ENCODE measurements at places on chromosomes 7 and 10.

DNA sequence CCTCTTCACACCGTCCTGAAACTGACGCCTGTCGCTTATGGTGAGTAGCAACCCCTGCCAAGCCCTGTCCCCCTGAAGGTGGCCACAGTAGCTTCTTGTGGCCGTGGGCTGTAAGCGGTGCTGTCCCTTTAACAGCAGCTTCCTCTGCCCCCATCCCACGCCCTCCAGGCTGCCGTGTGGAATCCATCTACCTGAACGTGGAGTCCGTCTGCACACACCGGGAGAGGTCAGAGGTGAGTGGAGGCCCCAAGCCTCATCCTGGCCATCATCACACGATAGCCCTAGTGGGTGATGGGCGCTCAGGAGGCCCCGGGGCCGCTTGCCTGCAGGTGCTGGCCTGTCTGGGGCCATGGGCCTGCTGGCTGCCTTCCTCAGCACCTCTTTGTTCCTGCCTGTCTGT lies 21.2 kb downstream of the PFKFB3 start:
- no peak for DNase-seq

- no peak for DNase-seq
Observed at GRCh38 chr7:49520951-49521350, 252.5 kb upstream of the VWC2 start.

DNA sequence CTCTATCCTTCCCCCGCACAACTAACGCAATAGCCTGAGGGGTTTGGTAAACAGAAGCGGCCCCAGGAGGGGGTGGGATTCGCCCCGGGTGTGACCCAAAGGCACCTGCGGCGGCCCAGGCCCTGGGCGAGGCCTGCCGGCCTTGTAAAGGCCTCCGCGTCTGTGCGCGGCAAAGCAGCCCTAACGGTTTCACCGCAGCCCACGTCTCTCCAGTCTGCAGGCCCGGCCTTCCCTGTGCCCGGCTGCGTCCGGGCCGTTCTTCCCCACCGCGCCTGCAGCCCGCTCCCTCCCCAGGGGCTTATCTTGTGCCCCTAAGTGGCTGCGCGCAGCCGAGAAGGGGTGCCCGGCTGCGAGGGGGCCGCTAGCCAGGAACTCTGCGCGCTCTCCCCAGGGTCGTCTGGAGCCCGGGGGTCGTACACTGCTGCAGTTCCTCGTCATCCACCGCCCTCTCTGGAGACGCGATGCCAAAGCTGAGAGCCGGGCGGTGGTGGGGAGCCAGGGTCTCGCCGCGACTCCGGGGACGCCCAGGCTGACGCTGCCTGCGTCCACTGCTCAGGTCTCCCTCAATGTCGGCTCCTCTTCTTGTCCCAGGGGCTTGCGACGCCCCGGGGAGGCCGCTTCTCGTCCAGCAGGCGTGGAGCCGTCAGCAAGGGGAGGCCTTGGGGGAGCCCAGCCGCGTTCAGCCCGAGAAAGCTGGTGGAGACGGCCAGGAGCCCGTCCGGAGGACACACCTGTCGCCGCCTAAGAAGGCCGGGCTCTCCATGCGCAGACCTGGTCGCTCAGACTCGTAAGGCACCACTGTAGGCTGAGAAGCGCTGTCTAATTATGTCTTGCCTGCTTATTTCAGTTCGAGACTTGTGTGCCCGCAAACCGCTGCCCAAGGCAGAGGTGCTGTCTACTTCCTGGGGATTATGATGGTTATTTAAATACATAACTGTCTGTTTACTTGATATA lies 132.3 kb downstream of the SPAG6 start:
- DNase-seq = no peak

DNA sequence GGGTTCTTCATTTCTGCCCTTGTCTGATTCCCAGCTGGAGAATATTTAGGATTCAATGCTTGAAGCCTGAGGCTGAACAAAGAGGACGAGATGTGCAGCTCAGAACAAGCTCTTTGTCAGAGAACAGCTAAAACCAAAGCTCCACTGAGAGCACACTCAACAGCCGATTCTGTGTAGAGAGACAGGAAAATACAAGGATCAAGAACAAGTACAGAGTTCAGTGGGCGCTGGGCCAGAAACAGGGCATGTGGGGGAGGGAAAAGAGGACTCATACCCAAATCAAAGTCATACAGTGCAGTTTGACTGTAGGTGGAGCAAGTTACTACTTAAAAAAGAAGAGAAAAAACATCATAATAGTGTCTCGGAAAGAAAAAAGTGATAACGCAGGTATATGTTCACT lies at the start of gene AGMO:
TSS of gene AGMO (minus strand) at position 181 of the 400 bp plus-strand sequence.
- DNase-seq = no peak

GRCh38 chr7:75994388-75995051 lies at the start of gene TMEM120A:
TMEM120A (minus strand) TSS chr7:75994595; CDS start chr7:75994570, 25 bp downstream.
- DNase-seq = peak; percentile 90

GRCh38 chr7:102125127-102125596 lies 161.5 kb upstream of the SH2B2 start:
- no peak for DNase-seq

- no peak for DNase-seq
Observed at GRCh38 chr10:37563107-37563714, 294.2 kb downstream of the ZNF248 start.

GRCh38 chr10:7042000-7042399 lies 368.8 kb downstream of the SFMBT2 start:
- DNase-seq = no peak

GRCh38 chr10:62653254-62653653 lies 151.3 kb upstream of the ADO start:
- DNase-seq = no peak

GRCh38 chr10:1166101-1166827 lies 110.1 kb downstream of the WDR37 start:
- no peak for DNase-seq

- DNase-seq = no peak
Observed at GRCh38 chr7:32104766-32105165, 34.6 kb upstream of the PDE1C start.

DNA sequence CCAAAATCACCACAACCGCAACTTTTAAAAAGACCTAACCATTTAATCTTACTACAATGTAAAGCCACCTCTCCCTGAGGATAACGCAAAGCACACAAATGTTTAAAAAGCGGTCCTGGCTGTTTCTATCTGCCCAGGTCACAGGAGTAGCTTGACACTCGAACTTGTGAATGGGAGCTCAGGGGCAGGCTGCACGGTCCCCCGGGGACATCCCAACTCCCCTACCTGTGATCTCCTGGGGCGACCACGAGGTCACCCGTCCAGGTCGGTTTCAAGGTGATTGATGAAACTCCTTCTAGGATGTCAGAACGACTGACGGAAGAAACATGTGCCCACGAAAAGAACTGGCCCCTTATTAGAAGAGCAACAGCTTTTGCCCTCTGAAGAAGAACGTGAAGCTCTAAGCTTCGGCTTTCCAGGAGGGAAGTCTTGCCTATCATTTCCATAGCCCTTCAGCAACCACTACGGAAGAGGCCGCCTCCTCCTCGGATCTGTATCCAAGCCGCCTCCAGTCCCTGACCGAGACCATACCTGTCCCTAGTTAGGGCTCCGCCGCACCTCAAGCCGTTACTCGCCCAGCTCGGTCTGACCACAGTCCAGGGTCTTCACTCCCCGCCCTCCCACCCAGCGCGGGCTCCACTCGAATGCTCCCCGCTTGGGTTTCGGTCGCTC lies 459 bp downstream of the CYCS start:
- DNase-seq = no peak

GRCh38 chr10:118571123-118571522 lies 24.3 kb downstream of the PRLHR start:
- no peak for DNase-seq

GRCh38 chr10:77716458-77717317 lies 79.1 kb upstream of the KCNMA1 start:
- DNase-seq = no peak

DNA sequence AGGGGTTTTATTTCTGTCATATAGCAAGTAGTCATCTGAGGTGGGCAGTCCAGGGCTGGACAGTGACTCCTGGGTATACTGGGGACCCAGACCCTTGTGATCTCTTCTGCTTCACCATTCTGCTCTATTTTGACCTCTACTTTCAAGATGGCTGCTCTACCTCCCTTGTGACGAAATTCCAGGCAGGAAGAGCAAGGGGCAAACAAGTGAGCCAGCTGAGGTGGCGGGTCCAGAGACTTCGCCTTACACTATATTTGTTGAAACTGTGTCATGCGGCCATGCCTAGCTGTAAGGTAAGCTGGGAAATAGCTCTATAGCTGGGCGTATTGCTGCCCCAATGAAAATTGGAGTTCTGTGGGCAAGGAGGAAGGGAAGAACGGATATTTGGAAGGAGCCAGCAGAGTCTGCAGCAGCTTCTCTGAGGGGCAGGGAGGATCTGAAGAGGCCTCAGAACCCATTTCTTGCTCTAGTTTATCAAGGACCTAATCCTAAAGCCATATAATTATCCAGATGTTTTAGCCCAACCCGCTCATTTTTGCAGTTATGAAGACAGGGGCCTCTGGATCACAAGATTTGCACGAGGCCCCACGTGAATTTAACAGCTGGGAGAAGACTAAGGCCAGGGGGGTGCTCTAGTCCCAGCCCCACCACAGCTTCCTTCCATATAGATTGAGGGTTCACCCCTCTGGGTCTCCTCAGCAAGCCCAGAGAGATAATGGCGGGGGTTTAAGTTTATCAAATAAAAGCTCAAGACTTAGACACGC lies 7.7 kb upstream of the CPA1 start:
- DNase-seq = no peak

- no peak for DNase-seq
Observed at GRCh38 chr7:134778941-134779740, at the start of gene CALD1. CALD1 (plus strand) TSS chr7:134779634; CDS start chr7:134867734, 88,100 bp downstream.

DNA sequence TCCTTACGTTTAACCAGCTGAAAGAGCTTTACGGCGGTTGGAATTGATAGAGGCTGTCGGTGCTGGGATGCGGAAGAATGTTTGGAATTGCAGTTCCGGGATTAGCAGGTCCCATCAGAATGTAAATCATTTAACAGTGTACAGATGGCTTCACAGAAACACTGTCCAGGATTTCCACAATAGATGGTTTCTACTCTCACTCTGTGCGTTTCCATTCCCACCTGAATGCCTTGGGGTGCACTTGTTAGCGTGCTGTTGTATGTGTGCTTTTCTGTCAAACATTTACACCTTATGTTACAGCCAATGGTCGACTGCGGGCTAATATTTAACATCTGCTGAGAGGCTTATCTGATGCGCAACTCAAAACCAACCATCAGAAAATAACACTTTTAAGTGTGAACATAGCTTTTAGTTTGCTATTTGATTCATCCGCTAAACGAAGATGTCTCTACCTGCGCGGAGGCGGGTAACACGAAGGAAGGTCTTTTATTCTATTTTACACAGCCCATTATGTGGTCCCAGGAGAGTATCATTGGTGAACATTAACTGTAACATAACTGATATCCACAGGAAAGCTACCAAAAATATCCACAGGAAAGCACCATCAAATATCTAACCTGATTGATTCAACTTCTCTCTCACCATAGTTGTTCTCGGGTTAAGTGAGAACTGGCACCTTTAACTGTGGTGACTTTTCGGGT lies 179.0 kb downstream of the PRPF18 start:
- DNase-seq = no peak

DNA sequence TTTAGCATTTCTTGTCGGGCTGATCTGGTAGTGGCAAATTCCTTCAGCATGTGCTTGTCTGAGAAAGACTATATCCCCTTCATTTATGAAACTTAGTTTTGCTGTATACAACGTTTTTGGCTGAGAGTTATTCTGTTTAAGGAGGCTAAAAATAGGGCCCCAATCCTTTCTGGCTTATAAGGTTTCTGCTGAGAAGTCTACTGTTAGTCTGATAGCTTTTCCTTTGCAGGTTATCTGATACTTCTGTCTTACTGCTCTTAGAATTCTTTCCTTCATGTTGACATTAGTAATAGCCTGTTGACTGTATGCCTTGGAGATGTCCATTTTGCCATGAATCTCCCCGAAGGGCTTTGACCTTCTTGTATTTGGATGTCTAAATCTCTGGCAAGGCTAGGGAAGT lies 9.9 kb downstream of the CASP7 start:
- no peak for DNase-seq

GRCh38 chr7:98288064-98288823 lies 6.8 kb downstream of the BRI3 start:
- no peak for DNase-seq

DNA sequence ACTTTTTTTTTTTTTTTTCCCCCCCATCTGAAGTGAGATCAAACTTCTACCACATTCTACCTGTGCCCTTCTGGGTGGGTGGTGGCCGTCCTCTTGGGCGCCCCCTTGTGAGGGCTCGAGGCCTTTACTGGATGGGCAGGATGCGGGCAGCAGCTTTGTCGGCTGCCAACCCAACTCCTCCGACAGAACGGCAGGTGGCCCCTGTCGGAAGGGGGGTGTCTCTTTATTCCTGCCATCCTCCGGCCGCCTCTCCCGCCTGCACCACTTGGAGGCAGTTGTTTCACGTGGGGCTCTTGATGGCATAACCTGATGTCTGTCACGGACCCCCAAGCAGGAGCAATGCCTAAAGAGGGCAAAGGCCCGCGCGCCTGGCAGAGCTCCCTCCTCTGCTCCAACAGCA lies 31.0 kb downstream of the AMZ1 start:
- DNase-seq = peak; percentile 44

DNA sequence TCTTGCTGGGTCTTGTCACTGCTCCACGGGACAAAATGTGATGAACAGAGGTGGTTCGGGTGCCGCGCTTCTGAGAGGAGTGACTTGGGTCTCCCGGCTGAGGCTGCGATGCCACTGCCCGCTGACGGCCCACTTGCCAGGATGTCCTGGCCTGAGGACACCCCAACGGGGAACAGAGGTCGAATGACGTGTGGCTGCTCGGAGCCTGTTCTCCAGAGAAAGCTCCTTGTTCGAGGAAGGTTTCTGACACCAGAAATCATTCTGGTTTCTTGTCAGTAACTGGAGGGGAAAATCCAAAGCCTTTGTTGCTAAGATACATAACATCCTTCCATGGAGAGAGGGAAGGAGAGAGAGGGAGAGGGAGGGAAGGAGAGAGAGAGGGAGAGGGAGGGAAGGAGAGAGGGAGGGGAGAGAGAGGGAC lies 236.4 kb downstream of the WDR37 start:
- DNase-seq = no peak
